ENCODE measurements at places on chromosomes 6 and 20.

DNA sequence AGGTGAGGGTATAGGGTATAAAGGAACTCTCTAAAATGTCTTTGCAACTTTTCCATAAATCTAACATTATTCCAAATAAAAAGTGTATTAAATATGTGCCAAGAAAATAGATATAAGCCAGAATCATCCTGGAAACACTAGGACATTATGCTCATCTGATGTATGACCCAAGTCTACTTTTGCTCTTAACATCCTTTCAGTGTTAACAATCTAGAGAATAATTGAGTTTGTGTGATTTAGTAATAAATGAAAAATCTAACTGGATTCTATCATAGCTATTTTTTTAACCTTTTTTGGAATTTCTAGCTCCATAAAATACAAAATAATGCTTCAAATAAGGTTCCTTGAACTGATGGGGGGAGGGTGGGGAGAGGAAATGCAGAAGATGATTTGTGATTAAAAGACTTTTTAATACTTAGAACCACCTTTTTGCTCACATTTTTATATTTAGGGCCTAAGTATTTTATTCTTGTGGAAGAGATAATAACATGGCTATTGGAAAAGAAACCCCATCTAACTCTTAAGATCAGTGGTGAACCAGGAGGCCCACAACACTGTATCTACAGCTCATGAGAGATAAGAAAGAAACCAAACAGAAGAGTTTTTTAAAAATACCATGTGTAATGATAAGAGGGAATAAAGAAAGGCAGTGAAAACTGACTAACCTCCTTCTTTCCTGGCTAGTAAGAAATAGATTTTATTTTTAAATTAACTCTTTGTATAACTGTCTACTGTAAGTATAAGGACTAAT is 68.5 kb downstream of the PDSS2 start:
- no peak for DNase-seq

GRCh38 chr20:1490643-1491195 is 501 bp downstream of the SIRPB2 start:
- no peak for DNase-seq

DNA sequence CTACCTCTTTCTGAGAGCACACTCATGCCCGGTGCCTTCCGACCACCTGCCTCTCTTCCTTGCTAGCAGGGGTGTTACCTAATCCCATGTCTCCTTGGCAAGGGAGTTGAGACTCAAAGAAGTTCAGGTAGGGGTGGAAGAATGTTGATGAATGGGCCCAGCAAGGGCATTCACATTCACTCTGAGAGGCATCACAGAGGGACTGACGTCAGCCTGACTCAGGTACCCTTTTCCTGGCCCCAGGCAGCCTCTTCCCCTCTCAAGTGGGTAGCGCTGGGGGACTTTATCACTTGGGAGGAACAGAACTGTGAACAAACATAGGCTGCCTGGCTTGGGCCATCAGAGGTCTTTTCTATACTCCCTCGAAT is 35.3 kb downstream of the HM13 start:
- DNase-seq = no peak

GRCh38 chr20:12528104-12528503 is 480.7 kb upstream of the SPTLC3 start:
- no peak for DNase-seq

- DNase-seq = no peak
Observed at GRCh38 chr6:93678841-93679454, 259.6 kb upstream of the EPHA7 start.

GRCh38 chr6:116313101-116313776 is 33.5 kb upstream of the TSPYL1 start:
- DNase-seq = no peak

DNA sequence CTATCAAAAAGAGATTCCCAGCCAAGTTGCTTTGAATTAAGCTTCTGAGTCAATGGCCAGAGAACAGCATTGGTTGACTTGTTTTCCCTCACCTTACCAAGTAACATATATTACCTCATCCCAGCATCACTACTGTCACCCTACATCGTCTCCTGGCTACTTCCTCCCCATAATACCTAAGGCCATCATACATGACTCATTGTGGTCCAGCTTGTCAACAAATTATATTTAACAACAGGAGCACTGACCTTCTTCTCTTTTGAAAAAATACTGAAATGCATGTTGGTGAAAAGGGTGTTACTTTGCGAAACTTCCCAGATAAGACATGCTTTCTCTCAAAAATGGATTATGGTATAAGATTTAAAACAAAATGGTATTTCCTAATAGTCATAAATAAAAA is 106.9 kb downstream of the TBX18 start:
- no peak for DNase-seq

GRCh38 chr6:148365041-148365440 is 22.4 kb downstream of the SASH1 start:
- DNase-seq = no peak

GRCh38 chr6:27124252-27124657 is 123.2 kb upstream of the PRSS16 start:
- DNase-seq = no peak

GRCh38 chr20:49823152-49823847 is 10.7 kb downstream of the SLC9A8 start:
- DNase-seq = no peak

GRCh38 chr6:131840441-131840840 is 32.6 kb downstream of the ENPP1 start:
- no peak for DNase-seq

GRCh38 chr6:159929819-159930218 is 39.0 kb downstream of the MAS1 start:
- DNase-seq = no peak
